ENCODE measurements at places on chromosomes 12 and 14.
A peak's percentile ranks its signal among the peaks of the same experiment; 100 is the strongest.

DNA sequence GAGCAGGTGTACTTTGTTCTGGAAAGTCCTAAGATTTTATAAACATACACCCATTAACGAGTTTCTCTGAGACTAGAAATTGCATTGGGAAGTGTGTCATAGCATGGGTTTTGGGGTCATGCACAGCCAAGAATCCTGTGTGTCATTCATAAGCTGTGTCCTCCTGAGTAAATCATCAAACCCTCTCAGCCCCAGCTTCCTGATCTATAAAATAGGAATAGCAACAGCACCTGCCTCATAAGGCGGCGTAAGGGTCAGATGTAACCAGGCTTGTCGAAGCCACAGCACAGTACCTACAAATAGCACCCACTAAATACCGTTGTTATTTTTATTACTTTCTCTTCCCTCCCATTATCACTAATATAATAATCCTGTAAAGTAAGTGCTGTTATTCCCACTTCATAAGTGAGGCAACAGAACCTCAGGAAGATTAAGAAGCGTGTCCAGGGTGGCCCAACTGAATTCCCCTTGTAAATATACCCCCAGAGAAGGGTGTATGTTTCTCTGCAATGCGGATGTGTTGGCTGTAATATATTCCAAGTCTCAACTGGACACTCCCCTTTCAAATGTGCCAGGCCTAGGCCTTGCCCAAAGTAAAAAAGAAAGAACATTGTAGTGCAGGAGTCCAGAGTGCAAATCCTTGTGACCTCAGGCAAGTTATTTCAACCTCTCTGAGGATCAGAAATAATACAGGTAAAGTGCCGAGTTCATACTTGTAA, 188.3 kb upstream of the BCL2L14 start:
- no peak for DNase-seq

GRCh38 chr12:62291864-62292760, 31.9 kb downstream of the USP15 start:
- no peak for DNase-seq

DNA sequence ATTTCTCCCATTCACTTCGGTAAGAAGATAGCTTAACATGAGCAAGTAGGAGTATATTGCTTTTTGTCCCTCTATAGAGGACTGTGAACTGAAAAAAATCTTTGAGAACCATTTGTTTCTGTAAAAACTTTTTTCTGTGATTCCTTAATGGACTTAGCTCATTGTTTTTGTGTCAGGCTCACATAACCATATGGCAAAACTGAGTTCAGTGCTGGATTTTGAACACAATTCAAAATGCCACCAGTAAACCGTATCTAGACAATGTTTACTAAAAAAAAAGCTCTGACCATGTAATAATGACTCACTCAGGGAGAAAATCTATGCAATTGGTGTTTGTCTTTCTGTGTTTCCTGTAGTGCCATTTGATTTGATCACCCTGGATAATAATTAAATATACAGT, 5.2 kb downstream of the TRHDE start:
- no peak for DNase-seq

- no peak for DNase-seq
Observed at GRCh38 chr14:21038441-21039422, 3.4 kb upstream of the RNASE7 start.

GRCh38 chr14:58690801-58691516, 53.2 kb downstream of the DACT1 start:
- no peak for DNase-seq

- DNase-seq, result no peak
Observed at GRCh38 chr12:130280742-130281141, 56.9 kb upstream of the PIWIL1 start.

GRCh38 chr14:103518422-103519042, 4.1 kb downstream of the CKB start:
- DNase-seq, result peak; percentile 68

DNA sequence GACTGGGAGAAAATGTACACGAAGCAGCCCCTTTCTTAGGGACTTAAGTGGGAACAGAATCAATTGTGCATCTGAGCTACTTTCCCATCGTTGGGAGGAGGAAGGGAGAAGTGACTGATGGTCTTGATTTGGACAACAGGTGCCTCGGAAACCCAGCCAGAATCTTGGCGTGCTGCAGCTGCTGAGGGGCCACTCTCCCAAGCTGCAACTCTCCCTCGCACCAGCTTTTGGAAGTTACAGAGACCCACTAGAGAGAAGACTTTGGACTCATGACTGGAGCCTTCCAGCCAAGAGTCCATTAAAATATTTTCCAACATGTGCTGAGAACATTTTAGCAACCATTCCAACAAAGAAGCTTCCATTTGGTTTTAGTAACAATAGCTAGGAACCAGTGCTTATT, 52.3 kb downstream of the GNS start:
- DNase-seq, result no peak

DNA sequence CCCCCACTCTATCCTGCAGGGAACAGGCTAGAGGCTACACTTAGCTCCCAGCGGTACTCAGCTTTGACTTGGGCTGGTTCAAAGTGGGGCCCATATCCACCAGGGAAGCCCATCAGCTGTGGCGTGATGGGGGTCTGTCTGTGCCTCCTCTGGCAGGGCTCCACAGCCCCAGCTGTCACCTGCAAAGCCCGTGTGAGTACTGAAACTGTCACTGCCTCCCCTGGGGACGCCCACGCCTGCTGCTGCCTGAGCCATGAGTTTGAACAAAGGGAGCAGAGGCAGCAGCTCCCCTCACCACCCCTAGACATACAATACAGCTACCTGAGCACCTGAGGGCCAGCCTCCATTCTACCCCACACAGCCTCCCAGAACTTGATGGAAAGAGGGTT, 5.0 kb downstream of the REM2 start:
- peak; percentile 42 for DNase-seq

DNA sequence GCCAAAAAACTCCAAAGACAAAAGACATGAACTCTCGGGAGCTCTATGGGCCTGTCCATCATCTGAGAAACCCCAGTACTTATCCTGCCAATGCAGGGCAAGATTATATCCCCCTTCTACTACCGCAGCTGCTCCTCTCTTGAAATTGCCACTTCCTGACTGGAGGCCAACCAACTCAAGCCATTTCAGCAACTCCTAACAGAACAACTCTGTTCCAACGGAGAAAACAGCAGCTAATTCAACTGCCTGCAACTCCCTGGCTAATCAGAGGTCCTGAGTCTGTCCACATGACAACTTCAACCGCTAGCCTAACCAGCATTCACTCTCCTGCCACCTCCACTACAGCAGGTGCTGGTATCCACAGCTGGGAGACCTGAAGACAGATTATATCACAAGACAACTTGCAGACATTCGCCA, 24.1 kb downstream of the CEP83 start:
- no peak for DNase-seq

- no peak for DNase-seq
Observed at GRCh38 chr14:74392616-74393570, 33.1 kb downstream of the SYNDIG1L start.

GRCh38 chr12:31588976-31589375, 2.0 kb downstream of the DENND5B start:
- no peak for DNase-seq

- no peak for DNase-seq
Observed at GRCh38 chr12:4562034-4562657, at the start of gene DYRK4. Gene DYRK4, plus strand, starts transcription at chr12:4562208. Its CDS starts 38 bp downstream, at chr12:4562246.

All from GM18507 (cell line).